ENCODE measurements at places on chromosomes 7 and 10.

- DNase-seq = no peak
Observed at GRCh38 chr10:97687785-97688781, 1.0 kb upstream of the AVPI1 start.

GRCh38 chr7:124791426-124791825 is 25.8 kb upstream of the GPR37 start:
- no peak for DNase-seq

- DNase-seq = no peak
Observed at GRCh38 chr7:157436763-157437480, 100.1 kb downstream of the DNAJB6 start.

DNA sequence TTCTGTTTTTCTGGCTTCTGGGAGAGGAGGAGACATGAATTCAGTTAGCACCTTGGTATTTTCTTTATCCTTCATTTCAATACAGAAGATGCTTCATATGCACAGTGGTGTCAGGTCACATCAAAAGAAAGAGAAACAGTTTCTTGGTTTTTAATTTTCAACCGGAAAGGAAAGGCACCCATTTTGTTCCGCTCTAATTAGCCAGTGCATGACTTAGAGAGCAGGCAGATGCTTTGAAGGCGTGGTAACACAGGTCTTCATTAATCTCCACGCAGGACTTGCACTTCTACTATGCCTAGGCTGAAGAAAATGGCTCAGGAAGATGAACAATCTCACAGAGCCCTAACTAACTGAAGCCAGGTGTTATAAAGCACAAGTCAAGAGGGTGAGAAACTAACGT is 70.4 kb upstream of the ATRNL1 start:
- no peak for DNase-seq

GRCh38 chr7:156356551-156356950 is 284.0 kb upstream of the RNF32 start:
- no peak for DNase-seq

GRCh38 chr7:159071260-159071659 is 73.4 kb downstream of the VIPR2 start:
- DNase-seq = no peak

DNA sequence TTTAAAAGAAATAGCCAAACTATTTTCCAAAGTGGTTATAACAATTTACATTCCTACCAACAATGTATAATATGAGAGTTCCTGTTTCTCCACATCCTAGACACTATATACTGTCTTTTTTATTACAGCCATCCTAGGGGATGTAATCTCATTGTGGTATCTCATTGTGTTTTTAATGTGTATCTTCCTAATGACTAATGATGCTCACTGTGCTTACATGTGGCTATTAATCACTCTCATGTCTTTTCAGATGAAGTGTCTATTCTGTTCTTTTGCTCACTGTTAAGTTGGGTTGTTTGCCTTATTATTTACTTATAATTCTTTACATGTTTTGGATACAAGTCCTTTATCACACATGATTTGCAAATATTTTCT is 71.8 kb downstream of the ZNF438 start:
- DNase-seq = no peak

DNA sequence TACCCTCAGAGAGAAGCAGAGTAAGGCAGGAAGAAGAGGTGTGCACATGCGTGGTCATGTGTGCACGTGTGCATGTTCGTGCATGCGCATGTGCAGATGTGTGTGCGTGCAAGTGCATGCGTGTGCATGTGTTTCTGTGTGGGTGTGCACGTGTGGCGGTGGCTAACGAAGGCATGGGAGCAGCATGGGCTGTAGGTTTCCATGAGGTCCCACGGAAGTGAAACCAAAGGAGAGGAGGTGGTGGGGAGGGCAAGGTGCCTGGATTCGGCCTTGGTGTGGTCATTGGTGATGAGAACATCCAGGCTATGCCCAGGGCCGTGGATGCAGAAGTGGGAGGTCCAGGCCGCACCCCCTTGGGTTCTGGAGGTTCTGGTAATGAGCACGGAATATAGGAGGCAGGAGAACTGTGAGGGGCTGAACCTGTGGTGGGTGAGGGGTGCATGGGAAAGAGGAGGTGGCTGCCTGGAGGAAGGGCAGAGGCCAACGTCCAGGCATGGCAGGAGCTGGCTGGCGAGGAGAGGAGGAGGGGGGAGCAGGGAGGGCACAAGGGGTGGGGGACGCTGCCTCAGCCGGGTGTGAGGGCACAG is 2.4 kb upstream of the INPP5A start:
- no peak for DNase-seq

DNA sequence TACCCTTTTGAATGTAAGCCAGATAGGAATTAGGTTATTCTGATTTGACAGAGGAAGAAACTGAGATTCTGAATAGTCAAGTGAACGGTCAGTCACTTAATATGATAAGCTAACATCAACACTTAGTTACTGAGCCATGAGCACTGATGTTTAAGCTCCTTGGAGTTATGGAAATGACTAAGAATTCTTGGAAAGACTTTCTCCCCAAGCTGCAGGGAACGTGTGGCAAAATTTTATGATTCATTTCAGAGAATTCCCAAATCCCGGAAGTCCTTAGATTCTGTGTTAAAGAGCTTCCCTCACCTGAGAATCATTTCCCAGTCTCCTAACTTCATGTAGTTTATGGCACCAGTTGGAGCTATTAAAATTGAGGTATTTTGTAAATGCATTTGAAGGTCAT is 330.9 kb downstream of the XPNPEP1 start:
- no peak for DNase-seq

DNA sequence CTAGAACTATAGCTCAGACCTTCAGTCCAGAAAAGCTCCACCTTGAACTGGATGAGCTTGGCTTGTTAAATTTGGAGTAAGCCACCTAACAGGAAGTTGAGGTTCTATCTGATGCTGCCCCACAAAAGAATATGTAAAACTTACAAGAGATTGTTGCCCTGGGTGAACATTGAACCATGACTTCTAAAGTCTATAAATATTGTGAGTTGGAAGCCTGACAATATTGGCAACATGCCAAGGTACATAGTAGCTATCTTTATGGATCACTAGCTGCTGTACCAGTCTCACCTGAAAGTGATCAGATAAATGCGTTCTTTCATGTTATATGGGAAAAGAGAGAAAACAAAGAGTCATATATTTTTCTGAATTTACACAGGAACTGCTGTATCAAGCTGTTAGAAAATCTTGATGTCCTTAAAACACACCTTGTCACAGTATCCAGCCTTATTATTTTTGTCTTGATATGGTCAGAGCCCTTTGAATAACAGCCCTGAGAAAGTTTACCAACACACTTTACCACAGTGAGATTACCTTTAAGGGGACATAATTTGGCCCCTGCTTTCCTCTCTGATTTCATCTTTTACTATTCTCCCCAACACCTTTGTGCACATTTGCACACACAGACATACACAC is 92.0 kb downstream of the LSMEM1 start:
- DNase-seq = no peak

DNA sequence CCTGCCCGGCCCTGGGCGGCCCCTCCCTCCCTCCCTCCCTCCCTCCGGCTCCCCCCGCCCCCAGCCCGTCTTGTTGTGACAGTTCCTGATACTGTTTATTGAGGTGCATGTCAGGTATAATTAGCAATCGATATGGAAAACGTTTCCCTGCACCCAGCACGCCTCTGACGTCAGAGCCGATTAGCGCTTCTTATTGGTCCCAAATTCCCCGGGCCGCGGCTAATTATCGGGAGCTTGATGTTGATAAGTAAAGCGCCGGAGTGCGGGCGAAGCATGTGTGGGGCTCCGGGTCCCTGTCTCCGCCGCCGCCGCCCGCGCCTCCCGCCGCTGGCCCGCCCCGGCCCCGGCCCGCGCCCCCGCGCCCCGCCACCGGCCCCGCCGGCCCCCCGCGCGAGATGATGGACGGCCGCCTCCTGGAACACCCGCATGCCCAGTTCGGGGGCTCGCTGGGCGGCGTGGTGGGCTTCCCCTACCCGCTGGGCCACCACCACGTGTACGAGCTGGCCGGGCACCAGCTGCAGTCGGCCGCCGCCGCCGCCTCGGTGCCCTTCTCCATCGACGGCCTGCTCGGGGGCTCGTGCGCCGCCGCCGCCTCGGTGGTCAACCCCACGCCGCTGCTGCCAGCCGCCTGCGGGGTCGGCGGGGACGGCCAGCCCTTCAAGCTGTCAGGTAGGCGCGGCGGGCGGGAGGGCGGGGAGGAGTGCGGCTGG is at the start of gene UNCX:
Gene UNCX (plus strand): TSS at position 250 of the 710 bp plus-strand sequence. CDS start 146 bp downstream, at position 396.
- DNase-seq = no peak

- DNase-seq = no peak
Observed at GRCh38 chr7:157668221-157668883, 331.5 kb downstream of the DNAJB6 start.

- no peak for DNase-seq
Observed at GRCh38 chr7:127885843-127886242, 145.4 kb downstream of the LRRC4 start.

DNA sequence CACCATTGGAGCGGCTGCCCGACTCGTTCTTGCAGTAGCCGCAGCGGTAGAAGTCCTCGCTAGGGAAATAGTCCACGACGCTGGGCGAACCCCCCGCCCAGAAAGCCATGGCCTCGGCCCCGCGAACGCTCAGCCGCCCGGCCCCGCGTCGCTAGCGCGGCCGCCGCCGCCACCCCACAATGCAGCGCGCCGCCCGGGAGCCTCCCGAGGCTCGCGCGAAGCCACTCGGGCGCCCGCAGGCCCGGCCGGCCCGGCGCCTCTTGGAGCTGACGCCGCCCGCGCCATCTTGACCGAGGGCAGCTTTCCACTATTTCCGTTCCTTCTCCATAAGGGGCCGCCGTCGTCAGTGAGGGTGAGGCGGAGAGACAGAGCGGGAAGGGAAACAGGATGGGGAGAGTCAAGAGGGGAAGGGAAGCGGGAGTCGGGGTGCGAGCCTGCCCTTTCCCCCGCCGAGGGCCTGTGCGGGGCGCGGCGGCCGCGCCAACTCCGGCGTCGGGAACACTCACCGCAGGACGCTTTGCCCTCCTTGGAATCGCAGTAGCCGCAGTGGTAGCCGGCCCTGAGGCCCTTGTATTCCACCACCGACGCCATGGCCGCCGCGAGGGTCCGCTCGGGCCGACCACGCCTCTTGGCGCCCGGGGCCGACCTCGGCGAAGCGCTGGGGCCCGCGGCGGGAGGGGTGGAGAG is at the start of gene ATE1:
Gene ATE1 (minus strand): TSS at position 191 of the 687 bp plus-strand sequence. CDS start 82 bp downstream, at position 109.
- DNase-seq = peak; percentile 69

GRCh38 chr10:103140469-103140868 is 52.6 kb downstream of the NT5C2 start:
- no peak for DNase-seq

DNA sequence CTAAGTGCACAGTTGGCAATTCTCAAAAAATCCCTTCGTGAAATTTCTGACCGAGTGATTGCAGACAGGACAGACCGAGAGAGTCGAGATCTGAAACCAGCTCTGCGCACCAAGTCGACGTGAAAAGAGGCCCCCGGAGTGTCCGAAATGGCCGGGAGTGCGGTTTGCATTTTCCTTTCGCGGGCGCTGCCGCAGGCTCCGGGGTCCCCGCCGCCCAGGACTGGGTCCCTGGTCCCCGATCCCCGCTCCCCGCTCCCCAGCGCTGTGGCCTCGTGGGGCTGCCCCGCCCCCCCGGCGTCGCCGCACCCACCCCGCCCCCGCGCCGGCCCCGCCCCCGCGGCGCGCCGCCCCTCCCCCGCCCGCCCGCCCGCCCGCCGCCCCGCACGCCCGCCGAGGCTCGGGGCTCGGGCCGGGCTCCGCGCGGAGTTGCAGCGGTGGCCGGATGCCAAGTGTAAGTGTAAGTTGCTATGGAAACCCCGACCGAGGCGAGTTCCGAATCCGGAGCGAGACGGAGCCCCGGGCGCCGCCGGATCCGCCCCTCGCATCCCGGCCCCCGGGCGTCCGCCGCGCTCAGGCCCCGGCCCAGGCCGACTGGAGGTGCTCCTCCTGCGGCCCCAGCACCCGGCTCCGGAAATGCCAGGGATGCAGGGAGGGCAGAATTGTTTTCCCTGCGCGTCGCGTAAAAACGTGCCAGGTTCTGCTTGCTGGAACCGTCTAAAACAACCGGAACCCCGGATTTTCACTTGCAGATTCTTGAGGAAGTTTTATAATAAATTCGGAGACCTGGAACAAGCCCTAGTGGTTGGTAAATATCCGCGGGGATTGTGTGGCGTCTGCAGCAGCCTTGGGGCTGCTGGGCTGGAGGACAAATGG is 4.6 kb downstream of the BMI1 start:
- peak; percentile 82 for DNase-seq

GRCh38 chr7:47724335-47724982 is 142.5 kb upstream of the TNS3 start:
- DNase-seq = no peak

- no peak for DNase-seq
Observed at GRCh38 chr10:60718886-60719285, 59.4 kb upstream of the CDK1 start.

GRCh38 chr7:26533217-26533616 is 241.6 kb downstream of the SNX10 start:
- DNase-seq = no peak

DNA sequence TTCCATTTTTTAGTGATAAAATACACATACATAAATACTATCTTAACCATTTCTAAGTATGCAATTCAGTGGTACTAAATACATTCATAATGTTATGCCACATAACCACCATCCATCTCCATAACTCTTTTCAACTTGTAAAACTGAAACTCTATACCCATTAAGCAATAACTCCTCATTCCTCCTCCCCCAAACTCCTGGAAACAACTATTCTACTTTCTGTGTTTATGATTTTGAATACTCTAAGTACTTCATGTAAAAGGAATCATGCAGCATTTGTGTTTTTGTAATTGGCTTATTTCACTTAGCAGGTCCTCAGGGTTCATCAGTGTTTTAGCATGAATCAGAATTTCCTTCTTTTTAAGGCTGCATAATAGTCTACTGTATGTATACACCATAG is 131.8 kb downstream of the TES start:
- DNase-seq = no peak

GRCh38 chr10:90993340-90993739 is 72.5 kb upstream of the ANKRD1 start:
- no peak for DNase-seq

GRCh38 chr10:45008524-45009161 is 7.9 kb downstream of the ZNF22 start:
- no peak for DNase-seq

DNA sequence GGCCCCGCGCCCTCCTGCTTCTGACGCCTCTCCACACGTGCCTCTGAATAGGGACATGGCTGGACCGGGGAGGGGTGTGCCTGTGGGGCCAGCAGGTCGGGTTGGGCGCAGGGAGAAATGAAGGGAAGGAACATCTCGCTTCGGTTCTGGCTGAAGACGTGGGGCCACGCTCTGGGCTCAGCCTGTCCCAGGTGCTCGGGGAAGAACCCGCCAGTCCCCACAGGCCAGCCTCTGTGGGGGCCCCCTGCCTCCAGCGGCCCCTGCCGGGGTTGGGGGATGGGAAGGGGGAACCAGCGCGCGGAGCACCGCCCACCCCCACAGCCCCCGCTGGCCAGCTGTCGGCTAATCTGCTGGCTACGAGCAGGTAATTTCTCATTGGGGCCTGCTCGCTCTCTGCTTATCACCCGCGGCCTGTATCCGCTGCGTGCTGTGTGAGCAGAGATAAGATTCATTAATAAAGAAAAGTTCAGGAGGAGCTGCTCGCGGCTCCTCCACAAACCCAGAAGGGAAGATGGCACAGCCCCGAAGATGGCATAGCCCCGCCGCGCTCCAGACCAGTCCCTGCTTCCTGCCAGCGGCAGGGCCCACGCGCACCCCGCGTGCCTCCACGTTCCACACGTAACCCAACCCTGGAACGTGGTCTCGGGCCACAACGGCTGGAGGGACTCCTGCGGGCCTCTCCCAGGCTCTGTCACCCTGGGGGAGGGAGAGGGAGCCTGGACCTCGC is 186.2 kb downstream of the ELFN1 start:
- no peak for DNase-seq

GRCh38 chr10:116836902-116837523 is 12.3 kb upstream of the ENO4 start:
- no peak for DNase-seq

GRCh38 chr7:29337546-29338116 is 143.1 kb downstream of the CHN2 start:
- peak; percentile 19 for DNase-seq
